ENCODE measurements at places on chromosomes 12 and 14.

DNA sequence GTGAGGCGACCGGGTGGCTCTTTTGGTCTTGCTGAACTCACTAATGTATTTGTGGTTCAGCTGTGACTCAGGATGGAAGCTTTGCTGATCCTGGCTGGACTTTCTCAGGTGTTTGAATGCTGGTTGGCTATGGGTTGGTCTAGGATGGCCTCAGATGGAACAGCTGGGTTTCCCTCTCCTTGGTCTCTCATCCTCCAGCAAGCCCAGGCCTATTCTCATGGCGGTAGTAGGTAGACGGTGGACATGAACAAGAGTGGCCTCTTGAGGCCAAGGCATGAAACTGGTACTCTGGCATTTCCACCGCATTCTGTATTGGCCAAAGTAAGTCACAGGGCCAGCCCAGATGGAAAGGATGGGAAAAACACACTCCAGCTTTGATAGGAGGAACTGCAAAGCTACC, 11.8 kb upstream of the POLR3B start:
- no peak for DNase-seq

DNA sequence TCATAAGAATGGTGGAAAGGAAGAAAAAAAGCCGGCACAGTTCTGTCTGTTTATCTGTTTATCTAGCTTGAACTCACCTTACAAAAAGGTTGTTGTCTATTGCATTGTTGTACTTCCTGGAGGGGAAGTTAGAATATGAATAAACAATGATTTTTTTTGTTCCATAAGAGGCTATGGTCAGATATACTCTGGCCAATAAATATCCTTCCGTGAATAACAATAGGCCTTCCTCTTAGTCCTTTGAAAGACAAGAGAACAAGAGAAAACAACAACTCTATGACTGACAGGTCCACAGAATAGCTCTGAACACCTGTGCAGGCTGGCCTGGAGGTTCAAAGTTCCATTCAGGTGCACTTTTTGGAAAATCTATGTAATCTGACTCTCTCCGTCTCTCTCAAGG, 192.8 kb upstream of the KRR1 start:
- no peak for DNase-seq

DNA sequence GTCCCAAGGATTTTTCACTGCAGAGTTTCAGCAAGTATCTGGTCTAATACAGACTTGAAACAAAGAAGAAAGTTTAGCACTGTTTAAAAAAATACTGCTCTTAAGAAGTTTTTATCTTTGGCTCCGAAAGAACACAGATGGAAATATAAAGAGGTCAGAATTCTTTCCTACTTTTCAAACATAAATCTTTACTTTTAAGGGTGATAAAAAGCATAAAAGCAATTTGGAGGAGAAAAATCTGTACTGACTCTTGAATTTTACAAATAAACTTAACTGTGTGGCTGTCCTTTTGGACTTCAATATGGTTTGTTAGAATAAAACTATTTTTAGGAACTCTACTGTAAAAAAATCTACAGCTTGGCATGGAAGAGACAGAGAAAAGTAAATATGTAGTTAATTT, 27.6 kb upstream of the ISM2 start:
- DNase-seq, result no peak

- DNase-seq, result no peak
Observed at GRCh38 chr12:124573839-124574786, 6.7 kb upstream of the NCOR2 start.

DNA sequence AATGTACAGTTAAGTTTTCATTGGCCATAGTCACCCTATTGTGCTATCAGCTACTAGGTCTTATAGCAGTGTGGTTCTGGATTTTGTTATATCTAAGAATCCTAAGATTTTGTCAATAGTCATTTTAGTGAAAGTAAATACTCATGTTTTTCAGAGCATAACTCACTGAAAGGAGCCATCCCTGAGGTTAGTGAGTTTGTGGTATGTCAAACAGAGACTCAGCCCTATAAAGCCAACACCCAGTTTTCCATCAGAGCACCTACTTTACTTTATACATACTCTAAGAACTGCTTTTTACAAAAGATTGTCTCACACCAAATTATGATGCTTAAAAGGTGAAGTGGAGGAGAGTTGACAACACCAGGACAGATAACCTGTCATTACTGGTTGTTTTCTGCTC, 686.3 kb upstream of the LRFN5 start:
- DNase-seq, result no peak

DNA sequence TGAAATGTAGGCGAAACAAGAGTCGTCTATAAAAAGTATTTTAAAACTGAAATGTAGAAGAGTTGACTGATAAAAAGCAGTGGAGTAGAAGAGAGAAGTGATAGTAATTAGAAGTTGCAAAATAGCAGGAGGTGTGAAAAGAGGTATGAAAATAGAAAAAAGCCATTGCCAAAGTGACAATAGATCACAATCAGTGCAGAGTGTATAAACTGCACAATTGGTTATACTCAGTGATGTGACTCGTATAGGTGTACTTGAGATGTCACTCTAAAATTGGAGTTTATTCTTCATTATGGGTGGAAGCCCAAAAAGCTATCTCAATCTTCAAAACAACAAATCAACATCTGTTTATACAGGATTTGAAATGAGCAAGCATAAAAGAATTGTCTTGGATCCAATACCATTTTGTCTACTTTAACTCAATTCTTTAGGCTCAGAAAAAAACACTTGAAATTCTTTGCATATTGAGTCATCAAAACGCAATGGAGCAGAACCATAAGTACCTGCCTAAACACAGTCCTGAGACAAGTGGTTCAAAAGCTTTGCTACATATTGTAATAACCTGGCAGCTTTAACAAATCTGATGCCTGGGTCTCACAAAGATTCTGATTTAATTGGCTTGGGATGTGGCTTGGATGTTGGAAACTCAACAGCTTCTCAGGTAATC, 8.8 kb downstream of the IKBIP start:
- no peak for DNase-seq

- DNase-seq, result no peak
Observed at GRCh38 chr14:105282098-105282725, 18.6 kb downstream of the BRF1 start.

DNA sequence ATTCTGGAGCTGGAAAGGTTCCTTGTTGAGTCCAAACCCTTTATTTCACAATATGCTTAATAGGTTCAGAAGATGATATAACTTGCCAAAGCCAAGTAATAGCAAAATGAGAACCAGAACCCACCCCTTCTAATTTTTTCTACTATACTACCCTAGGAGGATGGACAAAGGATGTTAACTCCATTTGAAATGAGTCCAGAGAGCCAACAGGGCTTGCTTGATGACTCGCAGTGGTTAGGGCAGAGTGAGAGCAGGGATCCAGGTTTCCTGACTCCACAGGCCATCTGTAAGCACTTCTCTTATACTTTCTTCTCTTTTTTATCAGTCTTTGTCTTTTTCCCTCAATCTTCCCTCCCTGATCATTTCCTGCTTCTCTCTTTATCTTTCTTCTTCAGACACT, 668.1 kb downstream of the MED13L start:
- no peak for DNase-seq

DNA sequence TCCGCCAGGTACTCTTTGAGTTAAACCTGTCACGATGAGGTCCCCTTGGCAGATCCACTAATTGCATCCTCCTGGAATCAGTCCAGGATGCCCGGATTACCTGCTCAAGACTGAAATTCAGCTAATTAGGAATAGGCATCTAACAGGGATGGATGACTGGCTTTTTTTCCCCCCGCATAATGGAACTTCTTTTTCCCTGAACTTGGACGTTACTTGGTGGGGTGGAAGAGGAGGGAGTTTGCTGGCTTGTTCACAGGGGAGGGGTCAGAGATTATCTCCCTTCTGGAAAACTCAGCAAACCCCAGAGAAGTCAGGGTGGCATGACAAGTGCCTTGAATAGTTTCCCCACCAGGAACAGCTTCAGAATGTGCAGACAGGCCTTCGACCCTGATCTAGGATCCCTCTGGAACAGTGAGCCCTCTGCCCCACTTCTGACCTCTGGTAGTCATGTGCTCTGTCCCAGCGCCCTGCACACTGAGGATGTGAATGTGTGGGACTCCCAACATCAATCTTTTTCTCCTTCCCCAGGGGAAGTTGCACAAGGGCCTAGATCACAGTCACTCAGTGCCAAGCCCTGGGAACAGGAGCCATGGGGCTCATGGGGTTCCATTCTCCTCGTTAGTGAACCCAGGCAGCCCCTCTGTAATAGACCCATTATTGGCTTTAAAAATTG, 142.5 kb downstream of the SMOC1 start:
- DNase-seq, result no peak

GRCh38 chr12:77392467-77393088, 327.2 kb upstream of the E2F7 start:
- DNase-seq, result no peak

GRCh38 chr12:111993292-111994150, 19.4 kb downstream of the TMEM116 start:
- DNase-seq, result no peak

DNA sequence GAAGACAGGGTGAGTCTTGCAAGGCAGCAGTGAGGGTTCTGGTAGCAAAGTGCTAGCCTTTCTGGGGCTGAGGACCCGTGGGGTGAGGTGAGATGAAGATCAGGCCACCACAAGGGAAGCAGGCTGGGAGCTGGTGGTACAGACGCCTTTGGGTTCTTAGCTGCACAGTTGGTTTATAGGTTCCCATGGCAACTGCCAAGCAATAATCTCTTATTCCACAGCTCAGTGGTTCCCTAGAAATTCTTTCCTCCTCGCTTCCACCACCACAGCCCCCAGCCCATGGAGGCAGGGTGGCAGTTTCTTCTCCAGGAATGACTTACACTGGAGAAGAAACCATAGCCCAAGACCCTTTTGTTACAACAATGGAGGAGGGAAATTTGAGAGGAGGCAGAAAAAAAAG, 82.1 kb downstream of the CMKLR1 start:
- DNase-seq, result no peak

DNA sequence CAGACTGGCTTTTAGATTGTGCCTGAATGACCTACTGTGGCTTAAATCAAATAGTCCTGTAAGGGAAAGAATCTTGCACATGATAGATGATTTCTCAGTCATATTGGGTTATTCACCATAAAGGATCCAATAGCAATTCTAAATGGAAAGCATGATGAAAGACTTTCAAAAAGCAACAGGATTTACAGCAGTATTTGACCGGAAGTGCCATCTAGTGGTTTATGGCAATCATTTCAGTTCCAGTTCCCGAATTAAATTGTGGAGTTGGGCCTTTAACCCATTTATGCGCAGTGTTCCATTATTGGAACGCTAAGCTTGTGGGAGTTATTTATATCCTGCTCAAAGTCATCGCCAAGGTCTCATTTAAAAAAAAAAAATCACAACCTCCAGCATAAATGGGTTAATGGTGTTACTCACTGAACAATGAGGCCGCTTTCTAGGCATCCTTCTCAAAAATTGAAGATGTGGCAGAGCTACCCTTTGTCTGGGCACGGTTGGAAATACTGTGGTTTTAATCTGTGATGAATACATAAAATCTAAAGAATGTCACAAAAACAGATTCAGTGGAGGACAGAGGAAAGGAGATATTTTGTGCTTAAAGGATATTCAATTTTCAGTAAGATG, 60.8 kb upstream of the REP15 start:
- peak; percentile 30 for DNase-seq

DNA sequence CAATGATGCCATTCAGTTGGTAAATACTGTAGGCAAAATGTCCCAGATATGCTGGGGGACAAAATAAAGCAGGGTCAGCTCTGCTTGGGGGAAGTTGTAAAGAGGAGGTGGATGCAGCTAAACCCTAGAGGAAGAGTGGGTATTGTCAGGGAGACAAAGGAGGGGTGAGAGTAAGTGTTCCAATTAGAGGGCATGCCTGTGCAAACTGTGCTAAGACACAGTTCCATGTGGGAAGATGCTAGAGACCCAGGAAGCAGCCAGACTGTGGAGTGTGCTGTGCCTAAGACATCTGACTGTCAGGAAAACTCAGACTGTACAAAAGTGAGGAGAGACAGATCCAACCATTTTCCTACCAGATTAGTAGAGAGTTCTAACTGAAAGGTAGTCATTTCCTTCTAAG, 474.3 kb downstream of the ATP23 start:
- no peak for DNase-seq

DNA sequence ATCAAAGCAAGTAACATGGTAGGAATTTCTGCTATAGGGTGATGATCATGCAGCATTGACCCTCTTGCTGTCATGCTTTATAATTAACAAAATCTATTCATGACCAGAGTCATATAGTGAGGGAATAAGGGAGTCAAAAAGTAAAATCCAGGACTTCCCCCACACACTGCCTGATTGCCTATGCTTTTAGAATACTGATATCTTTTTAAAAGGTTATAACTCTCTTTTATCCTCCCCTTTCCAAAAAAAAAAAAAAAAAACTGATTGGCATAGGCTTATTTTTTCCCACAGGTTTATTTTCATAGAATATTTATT, 51.4 kb downstream of the ZFP36L1 start:
- no peak for DNase-seq

DNA sequence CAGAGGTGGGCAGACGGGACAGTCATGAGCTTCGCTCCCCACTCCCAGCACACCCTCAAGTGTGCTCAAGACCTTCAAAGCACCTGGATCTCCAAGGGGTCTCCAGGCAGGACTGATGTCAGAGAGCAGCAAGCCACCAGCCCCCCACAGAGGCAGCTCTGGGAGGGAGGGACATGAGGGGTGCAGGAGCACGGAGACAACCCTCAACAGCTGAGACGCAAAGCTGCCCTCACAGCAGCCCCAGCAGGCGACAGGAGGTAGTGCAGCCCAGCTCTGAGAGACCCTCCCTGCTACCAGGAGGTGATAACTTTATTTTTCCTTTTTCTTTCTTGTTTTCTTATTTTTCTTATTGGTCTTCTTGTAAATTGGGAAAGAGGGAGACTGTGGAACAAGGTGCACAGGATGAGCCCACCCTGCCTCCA, 17.9 kb downstream of the SIVA1 start:
- no peak for DNase-seq

DNA sequence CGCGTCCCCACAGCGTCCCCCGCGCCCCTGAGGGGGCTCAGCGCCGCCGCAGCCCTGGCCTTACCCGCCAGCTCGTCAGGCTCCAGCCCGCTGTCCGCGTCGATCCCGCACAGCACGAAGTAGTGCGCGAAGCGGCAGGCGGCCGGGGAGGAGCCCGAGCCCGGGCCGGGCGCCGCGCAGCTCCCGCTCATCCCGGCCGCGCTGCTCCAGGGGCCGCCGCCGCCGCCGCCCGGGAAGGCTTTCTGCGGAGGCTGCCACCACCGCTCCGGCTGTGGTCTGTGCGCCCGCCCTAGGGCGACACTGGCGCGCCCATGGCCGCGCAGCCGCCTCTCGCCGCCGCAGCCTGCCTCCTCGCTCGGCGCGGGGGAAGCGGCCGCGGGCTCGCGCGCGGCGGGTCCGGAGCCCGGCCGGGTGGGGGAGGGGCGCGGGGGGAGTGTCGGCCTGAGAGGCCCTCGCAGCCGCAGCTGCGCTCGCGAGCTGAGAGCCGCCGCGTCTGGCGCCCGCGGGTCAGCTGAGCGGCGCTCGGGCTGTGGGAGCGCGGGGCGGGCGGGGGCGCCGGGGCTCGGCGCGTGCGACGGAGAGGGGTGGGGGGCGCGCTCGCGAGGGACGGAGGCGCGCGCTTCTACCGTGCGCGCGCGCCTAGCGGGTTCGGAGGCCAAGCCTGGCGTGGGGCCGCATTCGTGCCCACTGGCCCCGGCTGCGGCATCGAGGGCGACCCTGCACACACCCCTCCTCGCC, at the start of gene DENND5B:
Gene DENND5B (minus strand): TSS at position 495 of the 738 bp plus-strand sequence. CDS start 304 bp downstream, at position 191.
- peak; percentile 35 for DNase-seq

DNA sequence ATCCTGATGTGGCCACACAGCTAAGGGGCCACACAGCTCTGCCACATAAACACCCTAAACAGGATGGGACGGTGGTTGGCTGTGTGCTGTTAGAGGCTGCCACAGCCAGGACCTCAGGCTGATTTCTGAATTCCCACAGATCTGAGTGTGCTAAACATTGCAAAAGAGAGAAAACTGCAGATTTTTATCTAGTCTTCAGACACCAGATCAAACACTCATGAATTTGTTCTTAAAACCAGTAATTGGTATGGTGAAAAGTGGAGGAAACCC, 190.7 kb downstream of the MON2 start:
- no peak for DNase-seq

- DNase-seq, result peak; percentile 55
Observed at GRCh38 chr12:7512553-7512952, 9.0 kb upstream of the CD163 start.
